Left lung (tissue), 14 donors: ENCODE measurements at places on chromosomes 6 and 20. TPM values are rescaled to one million over a fixed set of nuclear protein-coding genes. Genes with fewer than 3 reads are reported as not detected.
A peak's percentile ranks its signal among the peaks of the same experiment; 100 is the strongest.

CALHM5 gene
- total RNA-seq, result 2.9 TPM

BPIFB2 gene
- total RNA-seq, result not detected

VIP gene
- 1.4 TPM for total RNA-seq

DNA sequence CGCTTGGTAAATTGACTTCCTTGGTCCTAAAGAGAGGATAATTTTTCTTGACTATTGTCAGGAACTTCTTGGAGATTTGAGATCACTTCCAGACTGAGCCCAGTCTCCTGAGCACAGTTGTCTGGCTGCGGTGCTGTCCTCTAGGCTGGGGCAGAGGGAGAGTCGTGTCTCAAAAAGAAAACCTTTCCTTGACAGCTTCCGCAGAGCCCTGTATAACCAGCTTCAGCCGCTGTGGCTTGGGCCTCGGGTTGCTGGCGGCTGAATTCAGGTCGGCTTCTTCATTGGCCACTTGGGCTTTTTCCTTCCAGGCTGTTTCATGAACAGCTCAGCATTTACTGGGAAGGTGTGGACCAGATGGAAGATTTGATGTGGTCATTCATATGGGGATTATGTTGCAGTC, 75.9 kb downstream of the DHX35 start:
- DNase-seq, result no peak

GRCh38 chr6:16909658-16910360, 148.5 kb upstream of the ATXN1 start:
- DNase-seq, result no peak

GRCh38 chr6:127279815-127280214, 13.2 kb downstream of the RNF146 start:
- DNase-seq, result no peak

GRCh38 chr20:32037929-32038328, 14.1 kb upstream of the HCK start:
- DNase-seq, result no peak

- DNase-seq, result no peak
Observed at GRCh38 chr20:23007462-23007861, 27.6 kb upstream of the SSTR4 start.

DNA sequence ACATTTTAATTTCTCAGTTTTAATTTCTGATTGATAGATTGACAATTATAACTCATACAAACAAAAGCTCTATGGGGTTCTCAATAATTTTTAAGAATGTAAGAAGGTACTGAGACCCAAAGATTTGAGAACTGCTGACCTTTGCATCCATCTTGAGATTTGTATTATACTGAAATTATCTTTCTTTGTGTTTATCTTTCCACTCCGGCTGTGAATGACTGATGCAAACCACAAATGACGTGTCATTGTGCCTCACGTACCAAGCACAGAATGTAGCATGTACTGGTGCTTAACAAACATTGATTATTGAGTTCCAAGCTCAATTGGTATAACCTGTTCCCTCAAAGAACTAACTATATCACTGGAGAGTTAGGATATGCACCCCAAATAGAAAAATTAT, 152.1 kb upstream of the SMLR1 start:
- no peak for DNase-seq

GRCh38 chr20:48538058-48538825, 289.6 kb downstream of the PREX1 start:
- DNase-seq, result no peak

- DNase-seq, result peak; percentile 79
Observed at GRCh38 chr20:50304923-50305635, 114.4 kb downstream of the CEBPB start.

- no peak for DNase-seq
Observed at GRCh38 chr6:154229786-154230185, 126.8 kb downstream of the IPCEF1 start.

DNA sequence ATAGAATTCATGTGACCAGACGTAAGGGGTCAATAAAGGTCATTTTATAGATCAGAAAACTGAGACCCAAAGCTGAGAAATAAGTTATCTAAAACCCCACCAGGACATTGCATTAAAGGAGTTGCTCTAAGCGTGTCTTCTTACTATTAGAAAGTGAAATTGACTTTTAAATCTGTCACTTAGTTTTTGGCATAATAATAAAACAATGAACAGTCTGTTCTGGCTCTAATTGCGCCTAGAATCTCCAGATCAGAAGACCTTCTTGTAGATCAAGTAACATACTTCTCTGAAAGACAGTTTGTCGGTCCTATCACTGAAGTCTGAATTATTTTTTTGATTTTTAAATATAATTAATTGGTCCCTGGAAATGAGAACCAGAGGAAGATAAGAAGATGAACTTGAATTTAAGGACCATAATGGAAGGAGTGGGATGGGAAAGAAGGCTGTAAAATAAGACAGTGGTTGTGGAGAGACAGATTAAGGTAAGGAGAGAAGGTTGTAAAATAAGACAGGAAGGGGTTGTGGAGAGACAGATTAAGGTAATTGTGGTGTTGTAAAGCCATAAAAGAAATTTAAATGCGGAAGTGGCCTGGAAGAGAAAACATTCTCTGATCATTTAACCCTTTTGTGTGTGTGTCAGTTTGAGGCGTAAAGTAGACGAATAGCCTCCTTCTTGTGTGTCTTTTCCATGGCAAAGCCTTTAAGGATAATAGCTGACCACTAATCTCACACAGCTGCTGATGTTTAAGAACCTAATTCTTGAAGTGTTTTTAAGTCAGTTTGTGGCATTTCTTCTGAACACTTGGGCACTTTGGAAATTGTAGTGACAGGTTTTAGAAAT, 20.1 kb downstream of the TOP1 start:
- no peak for DNase-seq

- DNase-seq, result no peak
Observed at GRCh38 chr6:156827382-156827781, 50.2 kb downstream of the ARID1B start.

DNA sequence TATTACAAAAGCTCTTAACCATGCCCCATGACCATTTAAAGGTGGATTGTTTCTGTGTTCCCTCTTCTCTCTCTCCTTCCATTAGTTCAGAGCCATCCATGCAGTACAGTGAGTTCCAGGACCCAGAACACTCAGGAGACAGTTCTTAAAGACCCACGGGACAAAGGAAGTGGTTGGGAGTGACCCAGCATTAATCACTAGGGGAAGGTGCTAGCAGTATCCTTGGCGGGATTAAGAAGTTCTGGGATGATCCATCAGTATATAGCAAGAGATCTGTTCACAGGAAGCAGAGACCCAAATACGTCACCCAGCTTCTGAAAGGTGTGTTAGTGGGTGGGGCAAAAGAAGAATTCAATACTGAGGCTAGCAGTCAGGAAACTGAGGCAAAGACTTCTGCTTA, 154.1 kb downstream of the PHF3 start:
- no peak for DNase-seq

GRCh38 chr20:60116128-60116909, 158.1 kb downstream of the CDH26 start:
- DNase-seq, result no peak

DNA sequence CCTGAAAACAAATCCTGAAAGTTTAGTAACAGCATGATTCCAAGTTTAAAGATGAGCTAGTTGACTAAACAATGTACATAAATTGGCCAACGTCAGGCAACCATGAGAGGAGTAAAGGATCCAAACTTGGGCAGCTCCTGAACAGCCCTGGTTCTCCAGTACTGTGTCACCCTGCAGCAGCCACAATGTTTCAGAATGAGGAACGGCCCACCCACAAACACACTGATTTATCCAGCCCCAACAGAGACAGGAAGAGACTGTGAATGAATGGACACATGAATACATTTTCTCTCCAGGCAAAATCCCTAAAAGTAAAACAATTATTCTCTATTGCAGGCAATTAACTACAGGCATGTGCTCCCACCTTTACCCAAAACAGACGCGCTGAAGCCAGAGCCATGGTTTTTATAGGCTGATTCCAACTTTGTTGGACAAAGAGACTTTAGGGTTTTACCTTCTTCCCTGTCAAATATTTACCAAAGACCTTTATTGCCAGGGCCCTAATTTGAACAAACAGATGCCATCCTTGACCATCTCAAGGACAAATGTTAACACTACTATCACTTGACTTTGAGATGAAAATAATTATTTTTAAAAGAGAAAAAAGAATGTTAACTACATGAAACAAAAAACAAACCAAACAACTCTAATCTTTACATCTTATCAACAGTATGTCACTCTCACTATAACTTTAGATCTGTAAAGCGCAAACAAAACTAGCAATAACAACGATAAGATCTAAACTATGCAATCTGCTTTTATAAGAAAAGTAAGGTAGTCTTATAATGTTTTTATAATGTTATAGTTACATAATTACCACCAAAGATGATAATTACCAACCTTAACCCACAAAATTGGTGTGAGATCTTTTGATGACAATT, 22.9 kb downstream of the CNKSR3 start:
- no peak for DNase-seq

DNA sequence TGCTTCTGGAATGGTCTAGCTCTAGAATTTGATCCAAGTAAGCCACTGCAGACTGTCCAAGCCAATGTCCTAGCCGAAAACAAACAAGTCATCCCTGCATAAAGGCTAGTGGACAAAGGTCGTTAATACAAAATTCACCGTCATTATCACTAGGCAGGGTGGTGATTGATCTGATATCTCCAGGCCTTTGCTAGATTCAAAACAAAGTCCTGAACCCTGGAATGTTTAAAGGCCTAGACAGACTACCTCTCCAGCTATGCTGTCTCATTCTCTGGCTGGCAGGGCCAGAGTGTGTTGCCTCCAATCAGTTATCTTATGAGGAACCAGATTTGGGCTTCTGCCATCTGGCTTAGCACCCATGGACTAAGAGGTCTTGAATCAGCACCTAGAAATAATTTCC, 38.3 kb downstream of the MAP7 start:
- no peak for DNase-seq

- peak; percentile 94 for DNase-seq
Observed at GRCh38 chr20:40689943-40690835, 1.2 kb upstream of the MAFB start.
